ENCODE measurements at places on chromosomes 7 and 10.

DNA sequence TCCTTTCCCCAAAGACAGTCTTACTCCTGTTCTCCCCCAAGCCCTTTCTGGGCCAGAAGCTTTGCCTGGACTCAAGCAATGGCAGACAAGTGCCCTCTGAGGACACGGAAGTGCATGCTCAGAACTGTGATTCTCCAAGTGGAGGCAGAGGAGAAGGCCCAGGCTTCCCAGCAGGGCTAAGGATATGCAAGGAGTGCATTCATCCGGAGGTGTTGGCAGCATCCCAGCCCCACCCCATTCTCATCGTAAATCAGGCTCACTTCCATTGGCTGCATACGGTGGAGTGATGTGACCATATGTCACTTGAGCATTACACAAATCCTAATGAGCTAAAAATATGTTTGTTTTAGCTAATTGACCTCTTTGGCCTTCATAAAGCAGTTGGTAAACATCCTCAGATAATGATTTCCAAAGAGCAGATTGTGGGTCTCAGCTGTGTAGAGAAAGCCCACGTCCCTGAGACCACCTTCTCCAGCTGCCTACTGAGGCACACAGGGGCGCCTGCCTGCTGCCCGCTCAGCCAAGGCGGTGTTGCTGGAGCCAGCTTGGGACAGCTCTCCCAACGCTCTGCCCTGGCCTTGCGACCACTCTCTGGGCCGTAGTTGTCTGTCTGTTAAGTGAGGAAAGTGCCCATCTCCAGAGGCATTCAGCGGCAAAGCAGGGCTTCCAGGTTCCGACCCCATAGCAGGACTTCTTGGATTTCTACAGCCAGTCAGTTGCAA is 1.4 kb upstream of the RBP3 start:
- no peak for DNase-seq

- DNase-seq: no peak
Observed at GRCh38 chr10:70820976-70821750, 5.4 kb downstream of the SGPL1 start.

DNA sequence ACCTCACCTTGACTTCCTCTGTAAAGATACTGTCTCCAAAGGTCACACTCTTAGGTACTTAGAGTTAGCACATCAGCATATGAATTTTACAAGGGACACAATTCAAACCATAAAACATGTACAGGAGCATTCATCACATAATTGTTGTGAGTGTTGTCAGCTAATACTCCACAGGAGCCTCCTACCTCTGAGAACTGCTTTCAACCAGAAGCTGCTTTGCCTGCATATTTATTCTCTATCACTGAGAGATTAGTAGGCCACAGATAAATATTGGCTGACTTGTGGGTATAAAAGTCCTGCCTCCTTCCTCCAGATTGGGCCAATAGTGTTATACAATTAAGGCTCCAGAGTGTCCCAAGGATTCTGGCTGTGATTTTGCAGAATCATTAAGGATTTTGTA is 1207.0 kb downstream of the XPNPEP1 start:
- no peak for DNase-seq

DNA sequence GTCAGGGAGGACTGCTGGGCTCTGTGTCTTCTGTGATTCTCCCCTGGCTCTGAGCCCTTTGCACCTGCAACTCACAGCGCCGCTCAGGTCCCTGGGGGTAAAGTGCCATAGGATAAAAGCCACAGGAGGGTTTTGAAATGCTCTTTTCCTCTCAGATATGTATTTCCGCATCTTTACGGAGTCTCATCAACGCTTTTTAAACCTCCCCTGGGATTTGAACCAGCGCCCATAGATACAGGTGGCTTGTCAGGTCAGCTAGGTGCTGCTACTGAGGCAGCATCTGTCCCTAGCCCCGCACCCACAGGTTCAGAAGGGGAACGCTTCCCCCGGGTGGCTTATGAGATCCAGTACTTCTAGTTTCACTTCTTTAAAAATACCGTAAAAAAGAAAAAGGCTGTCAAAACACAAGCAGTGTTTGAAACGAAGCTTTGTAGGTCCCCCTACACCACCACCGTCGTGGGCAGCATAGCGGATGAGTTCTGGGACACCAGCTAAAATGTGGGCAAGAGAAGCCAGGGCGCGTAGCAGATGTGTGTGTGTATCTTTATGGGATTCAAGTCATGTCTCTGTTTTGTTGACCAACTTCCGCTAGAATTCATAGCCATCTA is 173.5 kb downstream of the CUX1 start:
- DNase-seq: no peak

GRCh38 chr10:126511917-126512479 is 123.7 kb upstream of the ADAM12 start:
- DNase-seq: no peak

DNA sequence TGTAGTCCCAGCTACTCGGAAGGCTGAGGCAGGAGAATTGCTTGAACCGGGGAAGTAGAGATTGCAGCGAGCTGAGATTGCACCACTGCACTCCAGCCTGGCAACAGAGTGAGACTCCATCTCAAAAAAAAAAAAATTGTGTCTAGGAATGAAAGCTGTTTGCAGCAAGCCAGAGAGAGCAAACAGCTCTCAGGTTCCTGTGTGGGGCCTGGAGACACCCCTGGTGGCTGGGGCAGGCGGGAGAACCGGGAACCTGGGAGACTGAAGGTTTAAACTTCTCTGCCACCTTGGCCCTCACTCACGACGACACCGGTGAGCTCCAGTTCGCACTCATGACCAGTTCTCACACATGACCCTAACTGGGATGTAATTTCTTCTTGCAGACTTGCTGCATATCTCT is 13.2 kb upstream of the UNCX start:
- DNase-seq: no peak

DNA sequence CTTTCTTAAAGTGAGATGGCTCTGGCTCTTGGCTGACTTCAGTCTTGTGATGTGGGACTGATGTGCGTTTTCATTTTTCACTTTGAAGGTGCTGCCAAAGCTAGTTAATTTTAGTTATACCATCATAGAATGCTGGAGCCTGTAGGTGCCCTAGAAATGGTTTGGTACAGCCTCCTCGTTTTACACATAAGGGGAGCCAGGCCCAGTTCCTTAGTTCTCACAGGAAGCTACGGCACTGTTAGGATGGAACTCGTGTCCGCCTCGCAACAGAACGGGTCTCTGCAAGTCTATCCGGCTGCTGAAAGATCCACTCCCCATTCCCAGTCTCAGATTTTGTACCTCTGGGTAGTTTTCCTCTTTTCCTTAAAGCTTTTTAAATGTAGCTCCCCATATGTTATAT is 173.2 kb upstream of the PRPS1L1 start:
- no peak for DNase-seq

DNA sequence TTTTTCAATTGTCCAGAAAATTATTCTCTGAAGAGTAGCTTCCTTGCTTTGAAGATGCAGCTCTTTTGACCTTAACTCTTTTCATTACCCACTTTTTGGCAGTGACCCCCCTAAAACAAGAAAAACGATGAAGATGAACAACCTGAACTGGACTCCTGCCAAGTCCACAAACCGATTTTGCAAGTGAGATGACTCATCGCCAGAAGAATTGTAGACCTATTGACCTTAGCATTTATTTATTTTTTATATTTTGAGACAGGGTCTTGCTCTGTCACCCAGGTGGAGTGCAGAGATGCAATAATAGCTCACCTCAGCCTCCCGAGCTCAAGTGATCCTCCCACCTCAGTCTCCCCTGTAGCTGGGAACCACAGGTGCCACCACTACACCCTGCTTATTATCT is 859.2 kb downstream of the GATA3 start:
- DNase-seq: no peak

GRCh38 chr7:41096917-41097316 is 606.0 kb downstream of the INHBA start:
- no peak for DNase-seq

DNA sequence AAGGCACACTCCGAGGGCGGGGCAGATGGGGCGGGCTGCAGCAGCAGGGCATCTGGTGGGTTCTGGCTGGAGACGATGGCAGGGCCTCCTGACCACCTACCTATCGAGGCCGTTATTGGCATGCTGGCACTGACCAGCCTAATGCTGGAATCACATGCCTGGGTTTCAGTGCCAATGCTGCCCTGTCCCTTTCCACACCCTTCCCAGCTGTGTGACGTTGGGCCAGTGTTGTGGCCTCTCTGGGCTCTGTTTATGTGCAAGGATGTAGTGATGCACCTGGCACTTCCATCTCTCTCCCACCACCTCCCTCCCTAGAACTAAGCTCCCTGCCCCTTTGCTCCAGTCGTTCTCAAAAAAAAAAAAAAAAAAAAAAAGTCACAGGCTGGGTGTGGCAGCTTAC is 132.9 kb downstream of the ZMIZ1 start:
- DNase-seq: no peak

DNA sequence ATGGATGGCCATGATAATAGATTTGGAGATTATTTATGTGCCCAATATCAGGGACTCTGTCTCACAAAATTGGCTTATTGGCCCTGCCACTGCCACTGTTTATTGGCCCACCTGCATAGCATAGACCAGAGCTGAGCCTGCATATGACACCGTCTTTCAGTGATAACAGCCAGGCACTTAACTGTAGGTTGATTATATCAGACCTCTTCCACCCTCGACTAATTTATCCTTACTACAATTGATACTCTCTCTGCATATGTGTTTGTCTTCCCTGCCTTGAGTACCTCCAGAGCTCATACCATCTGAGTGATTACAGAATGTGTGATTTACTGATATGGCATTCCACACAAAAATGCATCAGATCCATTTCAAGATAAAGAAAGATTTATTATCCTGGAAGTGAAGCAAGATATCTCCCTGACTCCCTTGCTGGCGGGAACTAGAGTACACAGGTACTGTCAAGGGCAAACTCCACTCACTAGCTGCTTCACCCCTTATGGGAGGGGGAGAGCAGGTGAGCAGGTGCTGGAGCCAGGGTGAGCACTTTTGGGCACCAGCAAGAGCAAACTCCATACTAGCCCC is 13.1 kb upstream of the SAMD9L start:
- DNase-seq: no peak

DNA sequence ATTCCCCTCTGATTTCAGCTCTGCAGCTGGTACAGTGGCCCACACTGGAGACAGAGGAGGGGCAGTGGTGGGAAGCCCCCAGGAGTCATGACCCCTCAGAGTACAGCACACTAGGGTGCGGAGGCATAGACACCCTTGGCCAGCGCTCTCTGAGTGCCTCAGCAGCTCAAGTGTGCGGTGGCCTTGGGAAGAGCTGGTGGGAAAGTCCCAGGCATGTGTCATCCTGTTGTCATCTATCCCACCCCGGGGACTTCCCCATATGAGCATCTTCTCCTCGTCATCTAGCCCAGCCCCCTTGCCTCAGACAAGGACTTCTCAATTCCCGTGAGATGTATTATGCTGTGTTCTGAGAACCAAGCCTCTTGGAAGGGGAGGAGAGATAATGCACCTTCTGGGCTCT is 15.6 kb upstream of the PPIF start:
- DNase-seq: peak; percentile 84

DNA sequence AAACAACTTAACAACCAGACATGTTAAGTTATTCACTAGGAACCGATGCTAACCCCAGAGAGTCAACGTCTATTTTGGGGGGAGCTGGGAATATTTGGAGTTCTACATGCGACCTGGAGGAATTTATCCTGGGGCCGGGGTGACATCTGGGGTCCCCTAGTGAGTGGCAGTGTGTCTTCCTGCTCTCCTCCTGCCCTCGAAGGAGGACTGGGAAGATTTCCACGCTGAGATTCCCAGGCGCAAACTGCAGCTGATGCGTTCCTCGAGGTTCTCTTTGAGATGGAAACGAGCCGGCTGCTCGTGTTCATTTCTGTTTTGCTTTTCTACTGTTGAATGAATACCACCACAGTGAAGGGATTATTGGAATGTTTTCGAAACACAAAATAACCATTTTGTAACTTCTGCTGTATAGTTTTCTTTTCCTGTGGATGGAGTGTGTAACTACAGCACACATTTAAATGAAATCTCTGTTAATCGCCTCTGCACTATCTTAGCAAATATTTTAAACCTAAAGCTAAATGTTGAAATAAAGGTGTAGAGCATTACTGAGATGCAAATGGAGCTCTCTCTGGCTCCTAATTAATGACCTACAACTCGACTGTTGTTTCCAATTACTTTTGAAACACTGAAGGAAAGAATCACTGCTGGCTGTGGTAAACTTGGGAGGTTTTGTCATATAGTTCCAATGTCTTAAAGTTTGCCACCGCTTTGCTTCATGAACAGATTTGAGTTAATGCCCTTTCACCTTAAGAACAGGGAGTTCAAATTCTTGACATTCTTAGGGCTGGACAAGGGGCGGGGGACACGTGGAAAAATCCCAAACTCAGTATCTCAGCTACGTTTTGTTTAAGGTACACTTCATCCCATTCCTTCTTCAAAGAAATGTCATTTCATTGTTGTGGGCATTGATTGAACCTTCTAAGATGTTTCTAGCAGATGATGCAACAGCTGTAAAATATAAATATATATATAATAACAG is 21.1 kb downstream of the GATA3 start:
- DNase-seq: no peak

DNA sequence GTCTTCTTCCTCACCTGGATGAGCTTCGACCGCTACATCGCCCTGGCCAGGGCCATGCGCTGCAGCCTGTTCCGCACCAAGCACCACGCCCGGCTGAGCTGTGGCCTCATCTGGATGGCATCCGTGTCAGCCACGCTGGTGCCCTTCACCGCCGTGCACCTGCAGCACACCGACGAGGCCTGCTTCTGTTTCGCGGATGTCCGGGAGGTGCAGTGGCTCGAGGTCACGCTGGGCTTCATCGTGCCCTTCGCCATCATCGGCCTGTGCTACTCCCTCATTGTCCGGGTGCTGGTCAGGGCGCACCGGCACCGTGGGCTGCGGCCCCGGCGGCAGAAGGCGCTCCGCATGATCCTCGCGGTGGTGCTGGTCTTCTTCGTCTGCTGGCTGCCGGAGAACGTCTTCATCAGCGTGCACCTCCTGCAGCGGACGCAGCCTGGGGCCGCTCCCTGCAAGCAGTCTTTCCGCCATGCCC is 4.3 kb downstream of the GPER1 start:
- no peak for DNase-seq

GRCh38 chr7:80636709-80637108 is 1.7 kb upstream of the CD36 start:
- DNase-seq: no peak

DNA sequence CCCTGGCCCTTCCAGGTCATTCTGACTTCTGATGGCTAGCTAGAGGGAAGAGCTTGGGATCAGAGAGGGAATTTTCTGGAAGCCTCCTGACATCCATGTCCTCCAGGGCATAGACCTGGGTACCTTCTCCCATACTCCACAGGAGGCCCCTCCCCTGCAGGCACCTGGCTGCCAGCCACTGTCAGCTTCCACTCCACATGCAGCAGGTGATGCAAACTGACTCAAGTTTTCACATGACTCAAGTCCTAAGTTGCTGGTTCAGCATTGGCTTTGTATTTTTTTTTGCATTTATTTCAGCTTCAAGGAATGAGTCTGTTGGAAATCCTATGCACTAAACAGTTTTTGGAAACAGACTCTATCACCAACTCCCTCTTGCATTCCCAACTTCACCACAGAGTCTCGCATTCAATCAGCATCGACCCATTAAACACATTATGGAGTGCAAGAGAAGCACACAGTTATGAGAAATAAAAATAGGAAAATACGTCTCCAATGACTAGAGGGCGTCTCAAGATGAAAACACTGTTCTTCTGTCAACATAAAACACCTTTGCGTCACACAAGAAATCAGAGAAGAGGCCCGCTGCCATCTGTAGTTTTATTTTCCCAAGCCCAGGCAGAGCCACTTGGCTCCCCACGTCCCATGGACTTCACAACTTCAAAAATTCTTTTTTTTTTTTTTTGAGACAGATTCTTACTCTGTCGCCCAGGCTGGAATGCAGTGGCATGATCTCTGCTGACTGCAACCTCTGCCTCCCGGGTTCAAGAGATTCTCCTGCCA is 362.6 kb upstream of the MGMT start:
- DNase-seq: no peak
